ENCODE measurements at places on chromosomes 16 and 17.
A peak's percentile ranks its signal among the peaks of the same experiment; 100 is the strongest.

- no peak for DNase-seq
Measured at GRCh38 chr16:23642246-23642774, 1.0 kb downstream of the DCTN5 start.

GRCh38 chr16:2295056-2295798 is 27.3 kb upstream of the RNPS1 start:
- DNase-seq, result no peak

- no peak for DNase-seq
Measured at GRCh38 chr17:57927048-57927723, 28.0 kb downstream of the CUEDC1 start.

DNA sequence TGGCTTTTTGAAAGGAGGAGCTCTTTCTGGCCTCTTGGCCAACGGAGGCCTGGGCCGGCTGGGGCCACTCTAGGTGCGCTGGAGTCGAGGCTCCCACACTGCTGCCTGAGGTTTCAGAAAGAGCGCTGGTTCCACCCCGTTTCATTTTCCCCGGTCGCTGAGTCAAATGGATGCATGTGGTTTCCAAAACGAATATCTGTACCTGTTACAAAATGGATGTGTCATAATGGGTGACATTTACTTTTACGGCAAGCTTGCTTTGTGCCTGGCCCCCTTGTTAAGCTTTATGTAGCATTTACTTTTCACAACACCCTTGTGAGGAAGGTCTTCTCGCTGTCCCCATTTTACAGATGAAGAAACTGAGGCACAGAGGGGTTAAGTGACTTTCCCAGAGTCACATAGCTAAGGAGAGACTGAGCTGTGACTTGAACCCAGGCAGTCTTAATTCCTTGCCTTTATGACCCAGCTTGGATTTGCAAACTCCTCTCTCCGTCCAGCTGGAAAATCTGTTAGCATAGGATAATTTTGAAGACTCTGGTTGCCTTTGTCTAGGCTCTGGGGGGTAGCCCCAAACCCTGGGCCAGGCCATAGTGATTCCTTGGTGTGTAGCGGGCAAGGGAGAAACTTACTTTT is 10.6 kb downstream of the KSR1 start:
- DNase-seq, result peak; percentile 74

GRCh38 chr17:14351493-14351892 is 50.6 kb downstream of the HS3ST3B1 start:
- no peak for DNase-seq

GRCh38 chr17:35088356-35088880 is 24.9 kb upstream of the RFFL start:
- DNase-seq, result no peak

Measured in activated T-helper 1 cell treated with anti-CD3 and anti-CD28 coated beads, Interleukin-12 subunit alpha, Interleukin-12 subunit beta, Interleukin-2, Interleukin-4 antibody, amounts not matched to agents 30 ng/mL and 10 ng/mL and 1 ng/mL, durations not matched to agents 14 hours and 24 hours and 36 hours (primary cell).